HS-5 (cell line): ENCODE measurements at places on chromosomes 4 and X.
A peak's percentile ranks its signal among the peaks of the same experiment; 100 is the strongest.

DNA sequence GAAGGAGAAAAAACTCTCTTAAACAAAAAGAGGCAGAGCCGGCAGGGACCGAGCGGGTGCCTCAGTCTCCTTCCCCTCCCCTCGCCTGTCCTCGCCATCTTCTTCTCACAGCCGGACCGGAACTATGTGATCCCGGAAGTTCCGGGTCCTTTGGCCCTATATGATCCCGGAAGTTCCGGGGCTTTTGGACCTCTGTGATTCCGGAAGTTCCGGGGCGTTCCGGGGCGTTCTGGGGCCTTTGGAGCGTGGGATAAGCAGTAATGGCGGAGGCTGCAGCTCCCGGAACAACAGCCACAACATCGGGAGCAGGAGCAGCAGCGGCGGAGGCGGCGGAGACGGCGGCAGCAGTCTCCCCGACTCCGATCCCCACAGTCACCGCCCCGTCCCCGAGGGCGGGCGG is 98.9 kb upstream of the MED14 start:
- DNase-seq: no peak

DNA sequence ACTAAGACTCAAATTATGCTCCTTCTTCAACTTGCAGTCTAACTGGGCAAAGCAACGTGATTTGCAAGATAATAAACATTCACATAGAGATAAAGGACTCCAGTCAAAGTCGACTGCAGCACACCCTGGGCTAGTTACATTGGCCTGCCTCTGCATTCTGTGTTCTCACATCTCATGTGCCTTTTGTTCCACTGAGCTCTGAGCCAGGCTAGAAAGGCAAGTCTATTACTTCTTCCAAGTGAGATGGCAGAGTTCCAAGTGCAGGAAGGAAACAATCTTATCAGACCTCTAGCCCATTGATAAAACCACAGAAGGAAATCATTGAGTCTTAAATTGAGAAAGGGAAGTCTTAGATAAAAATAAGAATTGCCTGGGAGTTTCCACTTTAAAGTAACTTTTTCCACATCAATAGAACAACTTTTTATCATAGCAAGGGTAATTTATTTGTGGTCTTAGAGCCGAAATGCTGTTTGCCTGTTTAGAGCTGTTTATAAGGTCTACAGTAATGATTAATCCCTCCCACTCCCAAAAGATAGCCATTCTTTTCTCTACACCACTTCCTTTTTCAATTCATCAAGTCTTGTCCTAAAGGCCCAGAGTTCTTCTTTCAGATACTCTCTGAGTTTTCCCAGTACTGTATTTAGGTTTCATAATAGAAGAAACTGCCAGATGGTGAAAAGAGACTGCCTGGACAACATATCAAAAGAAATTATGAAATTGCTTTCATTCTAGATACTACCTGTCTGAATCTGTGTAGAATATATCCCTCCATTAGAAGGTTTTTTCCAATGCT is 200.2 kb downstream of the GUCY2F start:
- no peak for DNase-seq

DNA sequence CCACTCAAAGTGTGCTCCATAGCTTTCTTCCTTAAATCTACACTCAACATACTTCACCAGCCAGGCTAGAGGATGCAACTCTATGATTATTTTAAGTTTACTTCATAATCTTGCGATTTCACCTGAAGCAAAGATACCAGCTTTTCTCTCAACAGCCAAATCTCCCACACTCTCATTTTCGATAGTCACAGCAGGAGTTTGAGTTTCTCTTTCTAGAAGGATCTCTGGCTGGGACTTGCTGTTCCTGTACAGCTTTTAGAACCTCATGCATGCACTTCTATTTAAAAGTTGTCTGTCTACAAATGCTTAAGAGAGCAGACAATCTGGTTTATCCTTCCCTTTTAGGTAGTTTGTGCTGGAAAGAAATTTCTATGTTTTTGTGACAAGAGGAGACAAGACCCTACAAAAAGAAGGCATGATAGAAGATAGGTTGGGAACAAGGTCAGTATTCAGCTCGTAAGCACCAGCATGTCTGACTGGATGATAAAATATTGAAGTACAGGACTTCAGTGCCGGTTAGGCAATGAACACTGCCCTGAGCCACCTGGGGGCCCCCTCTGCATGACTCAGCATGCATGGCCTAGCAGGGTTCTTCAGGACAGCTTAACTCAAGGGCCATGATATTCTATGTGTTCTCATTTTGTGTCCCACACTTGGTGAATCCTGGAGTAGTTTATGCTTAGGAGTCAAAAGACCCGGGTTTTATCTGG is 65.6 kb downstream of the ATXN3L start:
- DNase-seq: no peak

- DNase-seq: no peak
Observed at GRCh38 chr4:124810827-124811226, 98.3 kb upstream of the ANKRD50 start.

GRCh38 chrX:71282514-71283402 is 677 bp upstream of the NONO start:
- no peak for DNase-seq

- peak; percentile 16 for DNase-seq
Observed at GRCh38 chr4:42519803-42520417, 122.6 kb downstream of the SHISA3 start.

DNA sequence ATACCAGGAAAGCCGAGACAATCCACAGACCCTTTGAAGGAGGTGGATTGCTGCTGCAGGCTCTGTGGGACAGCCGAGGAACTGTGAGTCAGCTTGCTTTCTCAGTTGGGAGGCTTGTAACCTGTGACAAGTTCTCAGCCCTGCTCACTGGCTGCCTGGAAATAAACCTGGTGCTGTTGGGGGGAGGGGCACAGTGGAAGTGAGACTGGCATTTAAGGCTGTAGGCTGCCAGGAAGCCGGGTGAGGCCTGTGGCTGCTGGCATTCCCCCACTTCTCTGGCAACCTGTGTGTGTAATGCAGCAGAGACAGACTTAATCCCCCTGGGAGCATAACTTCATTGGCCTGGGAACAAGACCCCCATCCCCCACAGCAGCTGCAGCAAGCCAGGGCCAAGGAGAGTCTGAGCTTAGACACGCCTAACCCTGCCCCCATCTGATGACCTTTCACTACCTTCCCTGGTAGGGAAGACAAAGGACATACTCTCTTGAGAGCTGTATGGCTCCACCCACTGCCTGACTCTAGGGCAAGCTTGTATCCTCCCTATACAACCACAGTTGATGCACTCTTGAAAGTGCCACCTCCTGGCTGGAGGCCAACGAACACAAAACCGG is 64.1 kb downstream of the ALPK1 start:
- no peak for DNase-seq

GRCh38 chrX:121389976-121390714 is 342.7 kb downstream of the GLUD2 start:
- peak; percentile 37 for DNase-seq

GRCh38 chr4:182370491-182370890 is 127.3 kb downstream of the TENM3 start:
- DNase-seq: no peak

DNA sequence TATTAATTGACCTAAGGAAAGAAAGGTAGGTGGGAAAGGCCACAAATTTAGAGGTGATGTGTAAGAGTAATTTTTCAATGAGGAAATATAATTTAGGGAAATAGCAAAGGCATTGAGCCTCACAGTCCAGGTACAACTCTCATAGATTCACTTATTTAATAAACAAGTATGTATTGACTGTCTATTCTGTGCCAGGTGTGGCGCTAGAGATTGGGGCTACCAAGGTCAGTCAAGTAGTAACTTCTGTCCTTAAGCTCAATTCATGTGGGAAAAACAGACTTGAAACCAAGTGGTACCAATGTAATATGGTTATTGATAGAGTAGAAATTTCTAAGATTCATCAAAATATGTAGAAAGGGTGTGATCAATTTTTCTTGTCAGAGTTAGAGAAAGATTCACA is 257.5 kb downstream of the C4orf33 start:
- DNase-seq: no peak

GRCh38 chr4:106365613-106366012 is 3.0 kb downstream of the GIMD1 start:
- DNase-seq: peak; percentile 75

- no peak for DNase-seq
Observed at GRCh38 chr4:11281720-11282119, 147.0 kb downstream of the HS3ST1 start.

GRCh38 chr4:110619463-110620247 is 3.2 kb downstream of the PITX2 start:
- DNase-seq: no peak

DNA sequence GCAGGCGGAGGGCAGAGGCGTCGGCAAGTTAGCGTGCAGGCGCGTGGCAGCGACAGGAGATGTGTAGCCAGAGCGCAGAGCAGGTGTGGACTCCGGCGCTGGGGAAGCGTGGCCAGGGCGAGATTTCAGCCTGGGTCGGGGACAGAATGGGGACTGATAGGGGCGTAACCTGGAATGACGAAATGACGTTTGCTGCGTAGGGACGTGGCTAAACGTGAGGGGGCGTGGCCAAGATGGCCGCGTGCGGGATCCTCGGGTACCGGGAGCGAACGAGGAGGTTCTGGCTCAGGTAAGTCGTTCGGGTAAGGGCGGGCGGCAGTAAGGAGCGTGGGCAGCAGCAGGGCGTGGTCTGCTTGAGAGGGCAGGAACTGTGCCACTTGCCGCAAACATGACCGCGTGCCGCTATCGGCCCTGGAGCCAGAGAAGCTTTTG is 10.9 kb upstream of the CLTRN start:
- DNase-seq: no peak

GRCh38 chrX:47518144-47518543 is 35.1 kb upstream of the ZNF41 start:
- no peak for DNase-seq

DNA sequence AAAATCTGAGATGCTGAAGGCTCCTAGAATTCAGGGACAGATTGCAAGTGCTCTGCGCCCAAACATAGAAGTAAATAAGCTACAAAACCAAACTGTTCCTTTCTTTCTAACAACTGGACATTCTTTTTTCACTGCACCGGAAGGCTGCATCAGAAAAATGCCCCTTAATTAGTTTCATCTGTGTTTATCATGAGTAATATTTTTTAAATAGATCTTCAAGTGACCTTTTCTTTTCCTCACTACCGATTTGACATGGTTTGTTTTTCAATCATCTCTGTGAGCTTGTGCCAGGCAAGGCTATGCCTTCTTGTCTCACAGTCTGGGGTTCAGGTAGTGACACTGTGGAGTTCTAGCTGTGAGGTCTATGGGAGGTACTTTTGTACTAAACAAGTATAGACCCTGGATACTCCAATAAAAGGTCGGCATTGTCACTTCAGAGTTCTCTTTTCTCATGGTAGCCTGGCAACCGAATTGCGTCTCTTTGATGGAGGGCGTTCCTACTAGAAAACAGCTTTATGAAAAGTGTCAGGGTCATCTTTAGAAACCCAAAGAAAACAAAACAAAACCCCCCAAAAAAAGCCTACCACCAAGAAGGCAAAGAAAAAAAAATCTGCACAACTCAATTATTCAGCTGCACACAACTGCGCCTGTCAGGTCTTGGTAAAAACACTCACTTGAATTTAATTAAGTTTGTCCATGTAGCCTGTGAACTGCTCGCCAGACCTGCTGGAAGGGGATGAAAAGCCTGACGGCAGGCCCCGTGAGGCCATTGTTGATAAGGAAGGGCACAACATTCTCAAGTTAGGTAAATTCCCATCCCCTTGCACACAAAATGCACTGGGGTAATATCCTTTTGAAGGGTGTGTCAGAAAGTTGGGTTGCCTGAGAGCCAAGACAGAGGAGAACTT is 22.8 kb upstream of the ADAMTS3 start:
- DNase-seq: peak; percentile 9

- no peak for DNase-seq
Observed at GRCh38 chrX:134679221-134679620, 20.9 kb upstream of the PLAC1 start.
